ENCODE measurements at places on chromosomes 3 and 15.

- no peak for DNase-seq
Observed at GRCh38 chr15:64865126-64865997, 23.6 kb downstream of the PLEKHO2 start.

GRCh38 chr3:42853056-42853455, 22.6 kb downstream of the CYP8B1 start:
- DNase-seq: no peak

GRCh38 chr3:196502775-196503195, 783 bp downstream of the RNF168 start:
- peak; percentile 17 for DNase-seq

DNA sequence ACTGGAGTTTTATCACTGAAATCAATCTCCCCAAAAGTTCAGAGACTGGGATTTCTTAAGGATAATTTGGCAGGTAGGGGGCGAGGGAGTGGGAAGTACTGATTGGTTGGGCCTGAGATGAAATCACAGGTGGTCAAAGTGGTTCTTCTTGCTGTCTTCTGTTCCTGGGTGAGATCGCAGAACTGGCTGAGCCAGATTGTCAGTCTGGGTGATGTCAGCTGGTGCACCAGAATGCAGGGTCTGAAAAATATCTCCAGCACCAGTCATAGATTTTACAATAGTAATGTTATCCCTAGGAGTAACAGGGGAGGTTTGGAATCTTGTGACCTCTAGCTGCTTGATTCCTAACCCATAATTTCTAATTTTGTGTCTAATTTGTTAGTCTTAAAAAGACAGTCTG, 86.7 kb upstream of the SLC25A36 start:
- no peak for DNase-seq

DNA sequence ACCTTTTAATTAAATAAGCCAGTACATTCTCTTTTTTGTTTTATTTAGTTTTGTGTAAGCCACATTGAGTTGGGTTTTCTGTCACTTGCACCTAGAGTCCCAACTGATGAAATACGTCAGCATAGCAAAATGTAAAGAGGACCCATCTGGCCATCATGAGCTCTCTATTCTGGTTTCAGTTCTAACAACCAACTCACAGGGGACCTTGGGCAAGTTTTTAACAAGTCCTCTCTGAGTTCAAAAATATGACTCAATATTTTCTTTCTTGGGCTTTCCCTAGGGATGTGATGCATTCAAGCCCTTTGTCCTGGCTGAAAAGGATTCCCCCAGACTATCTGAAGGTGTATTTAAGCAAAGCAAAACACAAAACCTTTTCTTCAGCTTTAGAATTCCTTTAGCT, 32.9 kb downstream of the PLCH1 start:
- no peak for DNase-seq

DNA sequence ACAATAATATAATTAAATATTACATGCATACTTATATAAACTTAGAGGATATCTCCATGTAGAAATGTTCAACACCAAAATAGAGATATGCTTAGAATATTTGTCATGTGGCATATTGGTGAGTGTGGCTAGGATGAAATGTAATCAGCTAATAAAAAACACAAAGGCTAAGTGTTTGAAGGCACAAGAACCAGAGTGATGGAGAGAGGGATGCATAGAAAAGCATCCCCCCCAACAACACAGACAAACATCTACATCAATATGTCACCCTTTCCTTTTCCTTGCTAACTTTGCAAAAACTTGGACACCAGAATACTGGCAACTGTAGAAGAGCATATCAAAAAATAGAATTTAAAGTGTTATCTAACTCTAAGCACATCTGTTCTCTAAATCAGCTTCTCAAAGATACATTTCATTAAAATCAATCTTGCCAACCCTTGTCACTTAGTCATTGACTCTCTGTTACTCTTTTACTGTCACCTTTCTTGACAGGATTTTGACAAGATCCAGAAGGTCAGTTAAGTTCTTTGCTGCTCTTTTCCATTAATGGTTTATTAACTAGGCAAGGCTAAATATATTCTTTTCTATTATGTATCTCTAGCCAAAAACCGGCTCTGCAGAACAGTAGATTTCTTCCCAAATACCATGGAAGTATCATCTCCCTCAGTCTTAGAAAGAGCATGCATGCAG, 695.9 kb downstream of the OTOL1 start:
- no peak for DNase-seq

GRCh38 chr3:32310918-32311839, 72.7 kb downstream of the CMTM8 start:
- no peak for DNase-seq

GRCh38 chr3:142577696-142578328, 721 bp downstream of the ATR start:
- DNase-seq: no peak

GRCh38 chr3:145094355-145094941, 1066.5 kb downstream of the PLOD2 start:
- DNase-seq: no peak

- no peak for DNase-seq
Observed at GRCh38 chr15:55319537-55320237, 665 bp downstream of the PIGB start.

- DNase-seq: peak; percentile 53
Observed at GRCh38 chr3:185687271-185687878, 101.3 kb downstream of the SENP2 start.

DNA sequence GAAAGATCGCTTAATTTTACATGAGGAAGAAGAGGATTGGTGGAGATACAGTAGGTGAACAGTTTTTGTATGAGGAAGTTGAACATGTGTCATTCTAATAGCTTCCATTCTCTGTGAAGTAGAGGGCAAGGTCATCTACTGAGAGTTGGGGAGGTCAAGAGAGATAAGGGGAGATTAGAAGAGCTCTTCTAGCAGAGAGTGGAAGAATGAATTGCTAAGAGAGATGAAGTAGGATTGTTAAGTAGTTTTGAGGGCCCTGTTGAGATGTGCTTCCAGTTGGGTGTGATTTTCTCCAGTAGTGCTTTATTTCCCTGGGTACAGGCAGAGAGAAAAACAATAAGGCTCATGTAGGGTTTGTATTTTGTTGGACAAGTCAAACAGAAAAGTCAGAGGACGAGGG, 5.2 kb downstream of the OPA1 start:
- no peak for DNase-seq

DNA sequence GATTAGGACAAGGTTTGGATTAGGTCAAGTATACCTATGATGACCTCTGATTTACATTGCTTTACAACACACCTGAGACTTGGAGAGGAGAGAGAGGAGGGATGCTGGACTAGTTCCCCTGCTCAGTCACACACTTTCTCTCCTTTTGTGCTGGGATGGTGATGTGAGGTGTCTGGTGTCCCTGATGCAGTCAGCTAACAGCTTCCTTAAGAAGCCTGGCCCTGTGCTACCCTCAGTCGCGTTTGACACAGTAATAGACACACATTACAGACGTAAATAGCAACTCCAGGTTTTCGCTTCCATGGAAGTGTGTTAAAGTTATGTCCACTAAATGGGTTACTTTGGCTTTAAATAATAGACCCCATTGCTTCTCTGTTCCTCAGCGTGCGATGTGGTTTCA, 58.9 kb downstream of the RARB start:
- no peak for DNase-seq

DNA sequence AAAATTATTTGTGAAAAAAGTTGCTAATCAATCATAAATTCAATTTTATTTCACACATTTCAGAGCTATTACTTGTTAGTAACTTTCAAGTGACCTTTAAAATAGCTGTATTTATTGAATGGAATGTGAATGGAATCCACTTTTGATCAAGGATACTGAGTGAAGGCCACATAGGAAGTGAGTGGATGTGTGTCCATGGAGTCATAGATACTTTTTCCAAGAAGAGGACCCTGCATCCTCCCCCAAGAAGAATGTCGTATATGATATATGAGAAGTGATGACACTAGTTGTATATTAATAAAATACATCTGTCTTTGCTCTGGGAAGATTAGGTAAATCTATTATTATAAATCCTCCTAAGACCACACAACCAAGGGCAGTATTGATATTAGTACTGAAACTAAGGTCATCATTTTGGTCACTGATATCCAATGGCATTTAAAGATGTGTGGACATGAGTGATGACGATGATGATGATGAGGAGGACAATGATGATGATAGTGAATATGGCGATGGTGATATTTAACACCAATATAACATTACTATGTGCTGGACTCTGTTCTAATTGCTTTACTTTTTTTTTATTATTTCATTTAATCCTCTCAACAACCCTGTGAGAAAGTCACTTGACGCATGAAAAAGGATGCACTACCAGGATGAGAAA, 493.0 kb upstream of the NR2F2 start:
- no peak for DNase-seq

GRCh38 chr3:188185717-188186251, 31.8 kb downstream of the LPP start:
- DNase-seq: peak; percentile 25
